ENCODE measurements at places on chromosomes 5 and 9.

- DNase-seq = no peak
Measured at GRCh38 chr5:110879675-110880074, 140.9 kb downstream of the SLC25A46 start.

- no peak for DNase-seq
Measured at GRCh38 chr9:127520941-127521918, 69.9 kb downstream of the LRSAM1 start.

DNA sequence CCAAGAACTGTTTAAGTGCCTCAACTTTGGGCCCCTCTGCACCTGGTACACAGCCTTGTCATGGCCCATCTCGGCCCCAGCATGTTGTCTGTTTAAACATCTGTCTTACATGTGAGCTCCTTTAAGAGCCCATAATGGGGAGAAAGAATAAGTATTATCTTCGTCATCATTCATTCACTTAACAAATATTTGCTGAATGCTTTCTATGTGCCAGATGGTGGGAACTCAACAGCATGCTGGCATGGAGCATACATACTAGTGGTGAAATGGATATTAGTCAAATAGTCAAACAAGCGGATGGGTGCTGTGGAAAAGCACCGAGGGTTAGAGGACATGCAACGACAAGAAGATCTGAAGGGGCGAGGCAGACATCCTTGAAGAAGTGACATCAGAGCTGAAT lies 54.5 kb downstream of the GABBR2 start:
- peak; percentile 92 for DNase-seq

GRCh38 chr5:160492565-160492964 lies 70.9 kb downstream of the PTTG1 start:
- DNase-seq = no peak

GRCh38 chr9:33184963-33185362 lies 17.8 kb upstream of the B4GALT1 start:
- DNase-seq = no peak

GRCh38 chr5:169767938-169768337 lies 130.9 kb downstream of the DOCK2 start:
- no peak for DNase-seq

DNA sequence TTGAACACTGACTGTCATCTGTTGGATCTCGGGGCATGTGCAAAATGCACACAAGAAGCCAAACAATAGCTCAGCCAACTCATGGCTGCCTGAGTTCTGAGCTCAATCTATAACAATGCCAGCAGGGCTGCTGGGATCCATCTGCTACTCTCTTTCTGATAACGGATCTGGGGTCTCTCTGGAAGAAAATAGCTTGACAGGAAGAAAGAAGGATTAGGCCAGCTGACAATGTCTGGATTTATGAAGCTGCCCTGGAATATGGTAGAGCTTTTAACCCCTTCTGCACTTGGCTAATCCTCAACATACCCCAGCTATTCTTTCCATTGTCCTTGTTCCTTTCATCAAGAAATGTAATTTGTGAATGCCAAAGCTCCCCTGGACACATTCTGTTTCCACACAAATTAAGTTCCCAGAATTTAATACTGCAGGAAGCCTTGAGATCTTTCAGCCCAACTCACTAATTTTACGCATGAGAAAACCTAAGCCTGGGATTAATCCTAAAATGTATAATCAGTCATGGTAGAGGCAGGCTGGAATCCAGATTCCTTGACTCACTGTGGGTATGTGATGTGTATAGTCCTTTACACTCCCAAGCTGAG lies 62.7 kb upstream of the PCA3 start:
- DNase-seq = no peak

DNA sequence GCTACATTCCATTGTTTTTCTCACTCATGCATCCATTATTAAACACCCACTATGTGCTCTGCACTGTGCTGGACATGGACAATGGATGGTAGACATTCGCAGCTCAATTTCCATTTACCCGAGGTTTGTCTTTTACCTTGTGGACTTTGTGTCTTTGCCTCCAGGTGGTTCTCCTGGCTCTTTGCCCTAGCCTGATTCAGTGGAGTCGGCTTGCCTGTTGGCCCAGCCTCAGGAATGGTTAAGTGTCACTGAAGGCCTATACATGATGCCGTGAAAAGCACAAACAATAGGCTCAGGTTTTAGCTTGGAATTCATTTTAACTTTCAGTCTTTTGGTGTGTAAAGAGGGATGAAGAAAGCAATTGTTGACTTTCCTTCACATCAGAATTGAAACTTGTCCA lies 16.5 kb upstream of the DMRT3 start:
- peak; percentile 71 for DNase-seq

DNA sequence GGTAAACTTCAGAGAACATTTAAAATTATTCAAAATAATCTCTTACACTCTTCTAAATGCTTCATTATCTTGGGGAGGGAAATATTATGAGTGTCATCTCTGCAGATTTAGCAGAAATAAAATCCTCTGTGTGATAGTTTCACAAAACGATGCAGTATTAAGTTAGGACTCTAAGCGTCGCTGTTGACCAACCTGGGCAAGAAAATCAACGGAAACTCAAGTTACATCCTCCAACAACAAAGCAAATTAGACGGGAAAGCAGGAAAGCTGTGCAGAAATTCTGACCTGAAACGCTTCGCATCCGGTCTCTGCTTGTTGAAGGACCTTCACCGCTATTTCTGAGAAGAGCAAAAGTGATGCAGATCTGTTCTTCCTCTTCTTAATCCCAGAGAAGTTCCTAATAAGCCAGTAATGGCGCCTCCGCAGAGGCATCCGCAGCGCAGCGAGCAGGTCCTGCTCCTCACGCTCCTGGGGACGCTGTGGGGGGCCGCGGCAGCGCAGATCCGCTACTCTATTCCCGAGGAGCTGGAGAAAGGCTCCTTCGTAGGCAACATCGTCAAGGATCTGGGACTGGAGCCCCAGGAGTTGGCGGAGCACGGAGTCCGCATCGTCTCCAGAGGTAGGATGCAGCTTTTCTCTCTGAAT lies at the start of gene PCDHGA6:
Gene PCDHGA6, plus strand, starts transcription at position 219 of the 645 bp plus-strand sequence. Its CDS starts 193 bp downstream, at position 412.
- DNase-seq = no peak

DNA sequence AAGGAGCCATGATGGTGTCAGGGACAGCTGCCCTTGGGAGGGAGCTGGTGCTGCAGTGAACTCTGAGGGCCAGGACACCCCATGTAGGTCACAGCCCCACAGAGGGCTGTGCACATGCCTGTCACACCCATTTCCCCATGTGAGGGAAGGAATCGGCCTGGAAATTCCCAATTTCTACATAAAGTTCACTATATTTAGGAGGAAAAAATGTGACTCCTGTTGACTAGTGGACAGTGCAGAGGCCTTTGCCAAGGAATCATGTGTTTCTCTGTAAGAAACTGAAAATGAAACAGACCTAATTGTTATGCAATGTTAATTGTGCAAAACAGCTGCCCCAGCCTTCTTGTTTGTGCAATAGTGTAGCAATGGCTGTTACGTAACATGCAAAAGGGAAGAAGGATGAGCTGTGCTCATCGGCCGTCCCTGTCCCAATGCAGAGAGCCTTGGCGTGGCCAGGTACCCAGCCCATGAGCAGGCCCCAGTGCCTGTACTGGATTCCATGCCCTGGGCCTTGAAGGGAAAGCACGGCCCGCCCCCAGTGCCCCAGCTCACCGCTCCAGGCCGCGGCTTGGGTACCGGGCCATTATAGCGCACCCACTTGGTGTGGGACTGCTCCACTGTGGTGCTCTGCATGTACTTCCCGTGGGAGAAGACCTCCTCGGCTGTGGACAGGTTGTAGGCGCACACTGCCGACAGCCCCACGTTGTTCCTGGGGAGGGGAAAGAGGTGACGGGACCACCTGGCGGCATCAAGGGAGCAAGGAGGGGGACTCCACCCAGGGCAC lies 70.0 kb downstream of the SECISBP2 start:
- peak; percentile 44 for DNase-seq
